ENCODE measurements at places on chromosomes 2 and 18.

DNA sequence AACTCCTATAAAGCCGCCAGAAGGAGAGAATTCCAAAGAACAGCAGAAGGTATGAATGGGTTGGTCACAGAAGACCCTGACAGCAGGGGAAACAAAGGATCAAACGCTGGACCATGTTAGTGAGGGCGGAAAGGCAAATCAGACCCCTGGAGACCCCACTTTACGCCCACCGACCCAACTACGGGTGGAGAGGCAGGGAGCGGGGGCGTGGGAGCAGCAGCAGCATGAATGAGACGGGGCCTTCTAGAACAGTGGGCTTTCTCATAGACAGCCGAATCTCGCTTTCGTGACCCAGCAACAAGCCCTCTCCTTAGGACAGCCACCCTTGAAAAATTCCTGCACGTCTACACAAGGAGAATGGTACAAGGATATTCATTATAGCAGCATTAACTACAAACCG is 191.0 kb downstream of the HDAC4 start:
- no peak for DNase-seq

- DNase-seq: no peak
Observed at GRCh38 chr2:8571792-8572499, 109.9 kb upstream of the ID2 start.

DNA sequence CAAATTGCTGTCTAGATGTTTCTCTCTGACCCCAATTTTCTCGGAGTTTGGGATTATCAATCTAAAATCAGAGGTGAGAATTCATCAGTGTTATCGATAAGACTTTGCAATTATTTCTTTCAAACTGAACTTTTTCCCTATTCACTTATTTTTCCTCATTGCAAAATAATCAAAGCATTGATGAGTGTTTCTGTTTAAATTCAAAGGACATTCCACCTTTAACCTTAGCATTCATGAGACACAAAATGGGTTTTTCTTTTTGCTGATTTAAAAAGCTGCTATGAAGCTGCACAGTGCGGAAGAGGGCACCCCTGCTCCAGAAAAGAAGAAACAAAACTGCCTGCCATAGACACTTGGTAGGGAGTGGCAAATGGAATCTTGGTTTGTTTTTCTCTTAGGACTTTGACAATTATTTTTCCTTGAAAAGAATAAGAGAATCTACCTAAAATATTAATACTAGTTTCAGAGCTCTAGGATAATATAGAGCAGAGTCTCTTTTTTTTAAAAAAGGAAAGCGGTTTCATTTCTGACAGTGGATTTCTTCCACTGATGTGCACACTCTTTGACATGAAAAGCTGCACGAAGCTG is 203.4 kb downstream of the TGIF1 start:
- DNase-seq: no peak

GRCh38 chr2:24179683-24180082 is 4.8 kb downstream of the FAM228A start:
- DNase-seq: no peak

GRCh38 chr2:11245322-11245721 is 90.1 kb downstream of the SLC66A3 start:
- no peak for DNase-seq

Data from cortex of kidney (tissue), 1 donor.